ENCODE measurements at places on chromosomes 3 and 15. TPM values are rescaled to one million over a fixed set of nuclear protein-coding genes. Genes with fewer than 3 reads are reported as not detected.

DNA sequence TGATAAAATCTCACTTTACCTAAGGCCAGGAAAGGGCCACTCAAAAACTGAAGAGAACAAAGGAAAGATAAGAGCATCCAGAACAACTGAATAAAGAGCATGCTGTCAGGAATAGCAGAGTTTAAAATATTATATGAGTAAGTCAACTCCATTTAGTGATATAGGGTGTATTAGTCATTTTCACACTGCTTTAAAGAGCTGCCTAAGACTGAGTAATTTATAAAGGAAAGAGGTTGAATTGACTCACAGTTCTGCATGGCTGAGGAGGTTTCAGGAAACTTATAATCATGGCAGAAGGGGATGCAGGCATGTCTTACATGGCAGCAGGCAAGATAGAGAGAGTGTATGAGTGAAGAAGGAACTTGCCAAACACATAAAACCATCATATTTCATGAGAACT, 778.0 kb upstream of the NECTIN3 start:
- DNase-seq = no peak
- no peak overlapping the region for H3K4me3 ChIP-seq
- no peaks in the 10 kb centered on the region for H3K36me3 ChIP-seq
- no peaks in the 10 kb centered on the region for H3K27me3 ChIP-seq

DNA sequence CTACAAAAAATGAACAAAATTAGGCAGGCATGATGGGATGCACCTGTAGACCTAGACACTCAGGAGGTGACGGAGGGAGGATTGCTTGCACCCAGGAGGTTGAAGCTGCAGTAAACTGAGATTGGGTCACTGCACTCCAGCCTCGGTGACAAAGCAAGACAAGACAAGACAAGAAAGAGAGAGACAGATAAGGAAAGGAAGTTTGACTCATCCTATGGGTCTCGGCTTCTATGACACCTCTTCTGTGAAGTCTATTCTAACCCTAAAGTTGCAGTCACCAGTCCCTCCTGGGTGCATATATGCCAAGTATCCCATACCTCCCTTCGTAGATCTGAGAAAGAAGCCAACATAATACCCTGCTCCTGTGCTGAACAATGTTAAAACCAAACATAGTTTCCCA, 7.9 kb upstream of the ZMAT3 start:
- no peaks in the 10 kb centered on the region for H3K36me3 ChIP-seq
- no peaks in the 10 kb centered on the region for H3K4me1 ChIP-seq
- no peak overlapping the region for H3K4me3 ChIP-seq
- H3K27ac ChIP-seq = no peak overlapping the region

DNA sequence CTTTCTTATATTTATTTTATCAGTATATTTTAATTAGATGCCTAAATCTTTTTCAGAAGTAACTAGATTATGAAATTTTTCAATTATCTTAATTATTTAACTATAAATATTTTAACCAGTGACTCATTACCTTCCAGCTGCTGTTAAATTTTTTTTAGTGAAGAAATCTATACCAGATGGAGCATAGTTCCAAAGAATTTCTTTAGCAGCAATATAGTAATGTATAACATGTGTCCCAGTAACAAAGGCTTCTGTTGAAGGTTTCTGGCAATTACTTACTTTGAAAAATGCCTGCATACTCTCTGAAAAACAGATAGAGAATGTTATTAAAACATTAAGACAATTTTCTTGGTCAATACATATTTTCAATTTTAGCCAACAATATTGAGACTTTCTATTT, 45.1 kb upstream of the CP start:
- no peak overlapping the region for H3K4me3 ChIP-seq
- no peak for DNase-seq

GRCh38 chr15:63912061-63912615, 78.4 kb upstream of the HERC1 start:
- H3K36me3 ChIP-seq = no peaks in the 10 kb centered on the region
- no peaks in the 10 kb centered on the region for H3K4me1 ChIP-seq
- H3K27me3 ChIP-seq = no peaks in the 10 kb centered on the region
- no peak overlapping the region for H3K4me3 ChIP-seq

DNA sequence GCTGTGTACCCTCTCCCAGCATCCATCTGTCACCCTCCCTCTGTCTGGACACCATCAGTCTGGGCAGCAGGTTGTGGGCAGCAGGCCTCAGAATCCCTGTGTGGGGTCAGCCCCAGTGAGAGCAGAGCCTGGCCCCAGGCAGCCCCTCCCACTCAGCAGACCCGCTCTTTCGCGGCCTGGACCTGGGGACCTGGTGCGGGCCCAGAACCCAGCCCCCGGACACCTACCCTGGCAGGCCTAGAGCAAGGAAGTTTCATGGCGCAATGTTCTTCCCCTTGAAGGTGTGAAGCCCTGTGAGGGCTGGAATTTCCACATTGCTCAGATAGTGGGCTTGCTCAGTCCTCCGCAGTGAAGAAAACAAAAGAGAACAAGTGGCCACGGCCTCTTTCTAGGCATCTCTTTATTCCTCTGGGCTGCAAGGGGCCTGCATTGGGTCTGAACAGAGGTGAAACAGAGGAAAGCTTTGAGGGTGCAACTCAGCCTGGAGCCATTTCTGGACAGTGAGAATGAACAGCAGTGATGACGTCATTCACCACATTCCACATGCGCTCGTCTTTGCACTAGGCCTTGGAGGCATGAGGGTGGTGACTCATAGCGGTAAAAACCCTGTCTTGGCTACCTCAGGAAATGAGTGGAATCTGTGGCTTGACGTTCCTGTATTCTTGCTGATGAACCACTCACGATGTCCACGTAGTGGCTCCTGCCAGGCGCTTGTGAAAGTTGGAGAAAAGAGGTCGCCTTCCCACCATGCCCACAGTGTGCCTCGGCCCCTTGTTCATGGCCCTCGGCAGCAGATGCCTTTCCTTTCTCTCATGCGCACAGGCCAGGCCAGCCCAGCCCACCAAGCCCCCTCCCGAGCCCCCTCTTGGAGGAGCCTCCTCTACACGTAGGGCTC, 66.1 kb downstream of the SLC30A4 start:
- no peak overlapping the region for H3K4me3 ChIP-seq
- no peaks in the 10 kb centered on the region for H3K4me1 ChIP-seq
- H3K36me3 ChIP-seq = no peaks in the 10 kb centered on the region

Gene EPHB3
- total RNA-seq = 2.8 TPM

Gene ISLR
- total RNA-seq = 102 TPM
